ENCODE measurements at places on chromosomes 11 and 22. TPM values are rescaled to one million over a fixed set of nuclear protein-coding genes. Genes with fewer than 3 reads are reported as not detected.

DNA sequence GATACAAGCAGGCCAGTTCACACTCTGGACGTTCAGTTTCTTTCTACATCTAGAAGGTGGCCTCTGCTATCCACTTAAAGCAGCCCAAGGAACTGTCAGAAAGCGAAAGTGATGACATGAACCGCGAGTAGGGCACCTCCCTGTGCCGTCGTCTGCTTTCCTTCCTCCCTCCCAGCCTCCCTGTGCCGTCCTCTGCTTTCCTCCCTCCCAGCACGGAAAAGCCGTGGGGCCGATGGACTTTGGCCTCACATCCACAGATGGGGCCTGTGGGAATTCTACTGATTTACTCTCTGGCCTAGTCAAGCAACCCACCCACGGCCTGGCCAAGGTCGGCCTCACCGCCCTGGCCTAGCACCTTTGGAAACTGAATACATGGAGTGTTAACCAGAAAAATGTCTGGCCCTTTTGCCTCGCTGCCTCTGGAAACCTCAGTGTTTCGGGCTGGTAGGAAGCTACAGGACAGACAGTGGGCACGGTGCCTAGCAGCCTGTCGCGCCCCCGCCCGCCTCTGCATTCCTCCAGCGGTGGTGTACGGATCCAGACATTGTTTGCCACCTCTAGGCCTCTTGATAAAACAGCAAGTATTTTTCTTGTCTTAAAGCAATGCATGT lies 14.2 kb downstream of the PEX26 start:
- no peak for DNase-seq

- no peak for DNase-seq
These were observed 27.3 kb downstream of the FAM118A start for GRCh38 chr22:45336971-45337431.

DNA sequence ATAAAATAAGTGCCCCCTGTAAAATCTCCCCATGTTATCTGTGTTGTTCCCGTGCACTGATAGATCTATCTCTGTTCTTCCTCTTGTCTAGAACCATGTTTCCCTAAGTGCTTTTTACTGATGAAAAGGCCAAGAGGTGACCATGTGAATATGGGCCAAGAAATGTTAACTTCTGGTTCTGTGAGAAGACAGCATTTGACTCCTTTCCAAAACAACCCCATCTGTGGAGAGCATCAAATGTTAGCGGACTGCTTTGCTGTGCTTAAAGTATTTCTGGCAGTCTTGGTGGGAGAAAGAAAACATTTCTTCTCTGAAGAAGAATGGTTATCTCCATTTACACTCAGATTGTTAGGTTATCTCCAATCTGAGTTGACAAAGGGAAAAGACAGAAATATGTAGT lies 58.6 kb upstream of the GUCY1A2 start:
- no peak for DNase-seq

DNA sequence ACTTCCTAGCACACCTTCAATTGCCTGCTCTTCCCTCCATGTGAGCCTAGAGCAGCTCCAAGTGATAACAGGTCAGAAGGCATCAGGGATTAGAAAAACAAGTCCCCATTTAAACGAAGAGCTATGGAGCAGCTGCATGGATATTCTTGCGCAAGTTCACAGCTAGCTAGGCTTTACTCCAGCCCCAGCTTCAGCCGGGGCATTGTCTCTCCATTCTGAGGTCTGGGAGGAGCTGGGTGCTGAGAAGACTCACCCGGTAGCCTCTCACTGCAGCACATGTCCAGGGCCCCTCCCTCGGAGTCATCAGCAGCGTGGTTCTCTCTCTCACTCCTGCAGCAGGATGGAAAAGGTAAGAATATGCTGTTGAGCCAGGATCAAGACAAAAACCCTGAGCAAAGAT lies 26.0 kb downstream of the PTPN5 start:
- no peak for DNase-seq

DNA sequence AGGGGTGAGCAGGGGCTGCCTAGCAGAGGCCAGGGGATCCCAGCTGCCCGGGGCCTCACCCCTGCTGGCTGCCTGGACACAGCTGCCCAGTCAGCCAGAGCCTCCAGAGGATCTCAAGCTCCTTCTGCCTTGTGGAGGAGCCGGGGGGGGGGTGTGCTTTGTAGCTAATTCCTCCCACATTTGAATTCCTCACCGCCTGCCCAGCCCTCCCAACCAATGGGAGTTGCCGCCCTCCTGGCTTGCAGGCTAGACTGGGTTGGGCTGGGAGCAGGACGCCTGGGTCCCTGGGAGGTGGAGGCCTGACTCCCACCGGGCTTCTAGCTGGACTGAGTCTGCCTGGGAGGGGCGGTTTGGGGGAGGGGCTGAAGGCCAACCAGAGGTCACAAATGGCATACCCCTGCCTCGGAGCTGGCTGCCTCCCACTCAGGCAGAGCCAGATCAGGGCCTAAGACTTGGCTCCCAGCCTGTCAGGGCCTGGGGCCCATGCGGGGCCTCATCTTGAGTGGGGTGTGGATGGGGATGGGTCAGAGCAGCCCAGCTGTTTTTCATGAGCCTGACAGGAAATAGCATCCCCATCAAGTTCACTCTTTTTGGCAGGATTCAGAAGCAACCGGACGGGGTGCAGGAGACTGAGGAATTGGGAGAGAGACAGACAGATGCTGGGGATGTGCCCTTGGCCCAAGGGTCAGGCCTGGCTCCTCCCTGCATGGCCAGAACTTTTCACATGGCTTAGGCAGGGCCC lies 29.2 kb upstream of the PDE2A start:
- DNase-seq: no peak

DNA sequence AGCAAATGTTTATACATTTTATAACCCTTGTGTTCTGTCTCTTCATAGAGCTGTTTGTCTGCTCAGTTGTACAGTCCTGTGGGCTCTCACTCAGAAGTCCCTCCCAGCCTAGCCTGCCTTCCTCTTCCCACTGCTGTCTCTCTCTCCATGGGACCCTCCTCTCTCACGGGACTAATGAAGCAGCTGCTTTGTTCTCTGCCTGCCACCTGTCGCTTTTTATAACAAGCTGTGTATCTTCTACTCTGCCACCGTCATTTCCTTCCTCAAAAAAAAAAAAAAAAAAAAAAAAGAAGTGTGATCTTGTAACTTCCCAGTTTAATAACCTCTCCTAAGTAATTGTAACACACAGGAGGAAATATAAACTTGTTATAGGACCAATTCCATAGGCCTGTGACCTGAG lies 92.2 kb upstream of the ALKBH3 start:
- no peak for DNase-seq

DNA sequence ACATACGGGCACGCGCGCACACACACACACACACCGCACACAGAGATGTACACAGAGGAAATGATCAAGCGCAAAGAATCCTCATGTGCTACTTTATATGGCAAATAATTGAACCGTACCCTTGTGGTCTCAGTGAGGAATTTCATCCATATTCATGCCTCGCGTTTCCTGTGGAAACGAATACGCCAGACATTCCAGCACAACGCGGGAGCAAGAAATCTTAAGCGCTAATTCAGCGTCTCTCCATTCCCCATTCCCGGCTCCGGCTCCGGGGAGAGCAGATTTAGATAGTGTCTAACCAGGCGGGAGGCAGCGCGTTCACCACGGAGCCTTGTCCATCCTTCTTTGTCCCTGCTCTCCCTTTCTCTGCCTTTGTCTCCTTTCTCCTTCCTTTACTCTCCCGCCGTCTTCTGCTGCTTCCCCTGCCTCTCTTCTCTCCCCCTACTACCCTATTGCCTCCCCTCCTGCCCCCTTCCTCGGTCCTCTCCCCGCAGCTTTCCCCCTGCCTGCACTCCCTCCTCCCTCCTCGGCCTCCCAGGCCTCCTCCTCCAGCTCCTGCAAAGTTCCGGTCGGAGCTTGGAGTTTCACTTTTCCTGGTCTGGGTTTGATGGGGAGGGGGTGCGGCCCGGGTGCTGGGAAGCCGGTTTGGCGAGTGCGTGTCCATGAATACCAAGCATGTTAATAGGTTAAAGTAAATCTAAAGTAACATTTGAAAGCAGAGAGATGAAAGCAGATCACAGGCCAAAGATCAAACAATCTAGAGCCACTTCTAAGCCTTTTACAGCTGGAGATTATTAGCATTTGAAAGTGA lies 579.3 kb downstream of the BUD13 start:
- no peak for DNase-seq

DNA sequence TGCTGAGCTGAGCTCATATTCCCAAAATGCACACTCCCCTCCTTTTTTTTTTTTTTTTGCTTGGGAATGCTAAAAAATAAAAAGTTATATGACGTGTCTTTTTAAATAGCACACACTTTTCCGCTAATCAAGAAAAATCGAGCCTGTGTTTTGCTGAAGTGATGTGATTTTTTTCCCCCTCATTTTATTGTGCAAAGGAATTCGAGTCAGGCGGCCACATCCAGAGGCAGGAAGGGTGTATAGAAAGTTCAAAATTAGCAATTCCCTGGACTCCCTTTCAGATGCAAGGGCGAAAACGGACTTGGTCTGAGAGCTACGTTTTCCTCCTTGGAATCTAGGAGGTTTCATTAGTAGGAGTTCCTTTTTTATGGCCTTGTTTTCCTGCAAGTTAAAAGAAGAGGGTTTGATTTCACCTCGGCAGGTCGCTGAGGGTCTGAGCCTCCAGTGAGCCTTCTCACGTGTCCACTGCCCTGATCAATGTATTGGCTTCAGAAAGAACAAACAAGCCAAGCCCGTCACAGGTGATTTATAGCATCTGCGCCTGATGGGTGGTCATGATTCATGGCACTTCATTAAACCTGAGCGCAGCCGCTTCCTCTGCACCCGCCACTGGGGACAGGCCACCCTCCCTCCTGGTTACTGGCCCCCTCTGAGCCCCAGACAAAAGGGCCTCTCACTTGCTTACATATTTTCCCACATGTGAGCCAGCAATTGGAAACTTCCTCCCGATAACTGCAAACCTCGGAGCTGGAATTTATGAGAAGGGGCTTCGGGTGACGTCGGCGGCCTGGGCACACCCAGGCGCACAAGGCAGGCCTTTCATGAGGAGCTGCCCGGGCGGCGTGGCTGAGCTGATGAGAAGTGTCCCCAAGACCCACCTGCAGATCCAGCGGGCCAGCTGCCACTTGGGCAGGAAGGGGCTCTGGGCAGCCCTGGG lies 64.4 kb upstream of the LINC01488 start:
- no peak for DNase-seq

DNA sequence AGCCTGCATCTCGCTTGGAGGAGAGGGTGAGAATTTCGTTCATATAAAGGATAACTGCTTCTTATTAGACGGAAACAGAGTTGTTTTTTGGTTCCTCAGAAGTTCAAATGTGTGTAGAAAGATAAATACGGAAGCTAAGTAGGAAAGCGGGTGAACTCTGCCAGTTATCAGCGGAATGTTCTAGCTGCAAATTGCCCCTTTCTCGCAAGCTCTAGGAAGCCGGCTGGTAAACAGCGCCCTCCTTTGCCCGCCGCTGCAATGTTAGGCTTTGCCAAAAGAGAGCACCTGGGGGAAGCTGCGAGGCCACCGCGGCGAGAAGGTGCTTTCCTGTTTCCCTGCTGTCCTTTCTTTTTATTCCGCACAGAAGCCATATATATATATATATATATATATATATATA lies 67.0 kb downstream of the IGLL5 start:
- peak; percentile 30 for DNase-seq

- no peak for DNase-seq
These were observed 564.5 kb upstream of the ISX start for GRCh38 chr22:34501366-34501965.

DNA sequence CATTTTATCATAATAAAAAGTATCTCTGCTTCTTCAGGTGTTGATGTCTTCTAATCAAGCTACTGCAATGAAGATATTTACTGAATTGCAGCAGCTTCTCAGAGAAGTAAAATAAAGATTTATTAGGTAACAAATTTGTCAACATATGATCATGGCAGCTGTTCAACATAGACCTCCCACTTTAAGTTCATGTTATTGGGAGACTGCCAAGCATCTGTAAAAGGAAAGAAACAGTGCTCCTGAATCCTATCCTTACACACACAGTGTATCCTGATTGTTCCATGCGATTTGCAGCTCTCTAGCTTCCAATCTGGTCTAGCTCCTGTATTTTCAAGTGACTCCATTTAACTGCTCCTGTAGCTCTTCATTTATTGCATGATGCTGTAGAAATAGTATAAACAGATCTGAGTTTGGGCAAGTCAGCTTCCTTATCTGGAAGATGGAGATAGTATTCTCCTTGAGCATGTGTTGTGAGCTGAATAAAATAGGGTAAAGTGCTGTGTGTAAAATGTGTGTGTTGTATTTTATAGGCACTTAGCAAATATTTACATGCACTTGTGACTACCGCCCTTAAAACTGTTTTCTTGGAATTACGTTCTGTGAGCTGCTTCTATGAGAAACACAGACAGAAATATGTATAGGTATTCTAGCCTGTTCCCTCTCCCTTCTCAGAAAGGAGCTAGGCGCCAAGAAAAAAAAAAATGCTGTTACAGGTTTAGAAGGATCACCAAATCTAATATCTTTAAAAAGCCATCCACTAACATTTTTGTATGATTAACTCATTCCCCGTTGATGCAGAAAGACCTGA lies 290.6 kb downstream of the JRKL start:
- DNase-seq: no peak

- DNase-seq: no peak
These were observed 105.3 kb upstream of the HSD17B12 start for GRCh38 chr11:43574949-43575912.

- no peak for DNase-seq
These were observed 127.1 kb downstream of the SLC1A2 start for GRCh38 chr11:35292279-35292678.

DNA sequence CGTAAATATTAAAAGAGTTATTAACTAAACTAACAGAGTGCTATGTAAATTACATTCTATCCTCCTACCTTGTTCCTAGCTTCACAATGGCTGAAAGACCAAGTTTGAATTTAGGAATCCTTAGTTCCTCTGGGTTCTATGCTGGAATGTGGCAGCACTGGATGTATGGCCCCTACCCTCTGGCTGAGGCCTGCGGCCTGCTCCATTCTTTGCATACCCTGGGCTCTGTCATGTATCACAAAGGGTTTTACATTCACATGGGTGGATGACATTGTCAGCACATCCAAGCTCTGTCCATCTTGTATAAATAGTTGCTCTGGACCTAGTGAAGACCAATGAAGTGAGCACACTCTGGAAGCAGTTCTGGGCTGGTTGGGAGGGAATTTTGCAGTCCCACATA lies 54.5 kb downstream of the AASDHPPT start:
- no peak for DNase-seq

- no peak for DNase-seq
These were observed 35.4 kb upstream of the NRIP3 start for GRCh38 chr11:9039198-9039597.

Gene OR51B4
- total RNA-seq: not detected

Gene CHADL
- total RNA-seq: 1.2 TPM

Gene ELFN2
- total RNA-seq: 0.44 TPM

Gene NXPE1
- not detected for total RNA-seq

Gene RAG2
- total RNA-seq: not detected

Gene TTC36
- total RNA-seq: not detected

Gene TMEM132A
- total RNA-seq: not detected

Gene CWF19L2
- 28.3 TPM for total RNA-seq

Gene NCR3LG1
- 0.69 TPM for total RNA-seq

Gene MPEG1
- total RNA-seq: 0.07 TPM

Gene FAM180B
- total RNA-seq: 0.27 TPM

Gene PATE4
- total RNA-seq: not detected

Gene SCGB1D2
- not detected for total RNA-seq

Gene TBX1
- not detected for total RNA-seq

Gene NNMT
- total RNA-seq: not detected

Gene PNPLA5
- total RNA-seq: not detected

Gene GAB4
- not detected for total RNA-seq

Gene ANGPTL5
- total RNA-seq: not detected

Data from CD4-positive, CD25-positive, alpha-beta regulatory T cell (primary cell).